ENCODE measurements at places on chromosomes 12 and 14.

GRCh38 chr14:82805892-82806825, 1272.5 kb upstream of the SEL1L start:
- DNase-seq, result no peak

DNA sequence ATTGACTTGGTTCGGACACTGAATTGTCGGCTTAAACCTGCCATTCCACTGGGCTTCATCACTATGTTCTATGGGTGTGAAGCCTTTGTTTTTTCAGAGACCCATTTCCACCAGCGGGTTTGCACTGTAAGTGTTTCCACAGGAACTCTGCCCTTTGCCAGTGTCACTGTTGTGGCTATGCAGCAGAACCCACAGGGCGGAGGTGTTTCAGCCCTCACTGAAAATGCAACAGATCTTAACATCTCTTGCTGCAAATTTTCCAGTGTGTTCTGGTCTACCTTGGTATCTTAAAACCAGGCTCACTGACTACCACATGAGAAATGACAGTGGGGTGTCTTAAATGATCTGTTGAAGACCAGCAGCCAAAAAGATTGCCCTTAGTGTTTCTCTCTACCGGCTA, 21.1 kb downstream of the PRKCH start:
- DNase-seq, result no peak

DNA sequence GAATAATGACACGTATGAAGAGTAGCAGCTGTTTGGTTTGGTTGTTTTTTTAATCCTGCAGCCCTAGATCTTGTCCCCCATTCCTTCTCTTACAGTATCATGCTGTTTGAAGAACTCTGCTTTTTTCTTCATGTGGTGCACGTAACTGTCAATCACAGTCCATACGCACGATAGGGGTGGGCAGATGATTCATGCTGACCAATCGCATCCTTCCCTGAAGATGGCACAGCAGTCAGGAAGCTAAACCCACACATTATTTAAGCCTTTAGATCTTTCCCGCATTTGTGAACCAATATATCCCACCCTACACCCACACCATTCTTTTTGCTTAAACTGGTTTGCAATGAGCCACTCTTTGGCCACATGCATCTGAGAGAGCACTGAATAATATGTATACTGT, 158.9 kb upstream of the PLEKHA5 start:
- DNase-seq, result no peak

GRCh38 chr12:7605900-7606465, 59.7 kb downstream of the APOBEC1 start:
- no peak for DNase-seq

DNA sequence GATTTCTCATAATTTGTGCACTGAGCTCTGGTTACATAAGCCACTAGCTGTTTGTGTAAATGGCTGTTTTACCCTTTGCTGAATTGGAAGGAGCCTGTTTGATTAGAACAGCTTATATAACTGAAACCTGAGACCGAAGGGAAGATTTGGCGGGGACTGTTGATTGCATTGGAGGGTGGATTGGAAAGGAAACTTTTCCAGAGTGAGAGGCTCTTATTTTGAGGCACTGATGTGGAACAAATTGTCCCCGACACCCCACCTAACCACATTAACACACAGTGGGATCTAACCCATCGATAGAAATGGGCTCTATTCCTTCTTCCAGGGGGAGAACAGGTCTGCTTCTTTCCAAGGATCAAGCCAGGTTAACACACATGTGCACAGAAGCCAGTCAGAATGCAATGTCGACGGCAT, 51.7 kb downstream of the TMEM30B start:
- DNase-seq, result no peak

- no peak for DNase-seq
Observed at GRCh38 chr12:42468341-42468821, 121.2 kb downstream of the PRICKLE1 start.

DNA sequence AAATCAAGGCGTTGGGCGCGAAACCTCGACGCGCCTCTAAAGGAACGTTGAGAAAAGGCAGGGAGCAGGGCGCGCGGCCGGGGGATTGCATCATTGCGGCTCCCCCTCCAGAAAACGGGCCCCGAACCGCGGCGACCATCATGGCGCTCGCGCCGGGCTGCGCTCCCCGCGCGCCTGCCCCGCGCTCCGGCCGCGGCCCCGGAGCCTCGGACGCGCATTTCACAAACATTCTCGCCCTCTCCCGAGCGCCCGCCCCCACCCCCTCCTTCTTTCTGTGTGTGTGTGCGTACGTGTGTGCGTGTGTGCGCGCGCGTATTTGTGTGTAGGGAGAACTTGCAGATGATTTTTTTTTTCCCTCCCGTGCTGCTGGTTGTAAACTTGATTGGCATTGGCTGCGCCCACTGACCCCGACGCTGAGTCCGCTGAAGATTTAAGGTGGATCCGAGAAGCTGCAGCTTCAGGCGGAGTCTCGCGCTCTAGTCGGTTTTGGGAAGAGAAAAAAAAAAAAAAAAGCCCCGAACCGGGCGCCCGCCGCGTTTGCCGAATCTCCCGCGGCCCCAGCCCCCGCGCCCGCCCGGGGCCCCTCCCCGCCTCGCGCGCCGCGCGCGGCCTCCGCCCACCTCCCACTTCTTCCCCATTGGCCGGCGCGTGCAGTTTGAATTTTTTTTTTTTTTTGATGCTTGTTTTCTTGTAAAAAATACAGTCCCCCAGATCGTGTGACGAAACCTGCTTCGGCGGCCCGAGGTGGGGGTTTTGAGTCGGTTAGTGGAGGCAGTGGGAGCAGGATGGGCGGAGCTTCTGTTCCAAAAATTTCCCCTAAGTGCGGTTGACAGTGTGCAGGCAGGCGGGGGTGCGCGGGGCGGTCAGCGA, 8.2 kb downstream of the CDKN1B start:
- peak; percentile 99 for DNase-seq

- no peak for DNase-seq
Observed at GRCh38 chr12:108531929-108532848, 17.1 kb downstream of the FICD start.

- DNase-seq, result peak; percentile 31
Observed at GRCh38 chr14:59870277-59871165, at the start of gene RTN1. Gene RTN1 (minus strand): TSS chr14:59870776. CDS start chr14:59870630, 146 bp downstream.

- DNase-seq, result no peak
Observed at GRCh38 chr12:111337371-111337770, 31.5 kb downstream of the PHETA1 start.

DNA sequence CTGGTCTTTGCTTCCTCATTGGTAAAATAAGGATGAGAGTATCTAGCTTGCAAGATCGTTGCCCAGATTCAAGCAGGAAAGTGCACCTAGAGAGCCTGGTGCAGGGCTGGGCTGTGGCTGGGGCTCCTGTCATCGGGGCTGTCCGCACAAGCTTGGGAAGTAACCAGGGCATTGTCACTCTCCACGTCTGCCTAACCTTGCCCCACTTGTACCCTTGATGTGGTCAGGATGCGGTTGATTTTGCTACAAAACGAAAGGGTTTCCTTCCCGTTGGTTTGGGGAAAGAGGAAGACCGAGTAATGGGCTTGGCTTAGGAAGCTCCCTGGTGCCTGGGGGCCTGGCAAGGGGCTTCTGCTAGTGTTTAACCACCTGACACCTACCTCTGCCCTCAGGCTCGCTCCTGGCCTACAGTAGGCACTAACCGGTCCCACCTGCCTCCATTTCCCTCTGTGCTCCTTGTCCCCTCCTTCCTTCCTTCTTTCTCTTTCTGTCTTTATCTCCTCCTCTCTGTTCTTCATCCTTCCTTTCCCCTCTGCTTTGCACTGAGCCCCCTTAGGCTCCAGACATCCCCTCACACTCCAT, 21.8 kb downstream of the MVK start:
- no peak for DNase-seq

GRCh38 chr14:105879867-105880561, 353.6 kb downstream of the TMEM121 start:
- no peak for DNase-seq

Measured in fibroblast of pulmonary artery (primary cell).